ENCODE measurements at places on chromosomes 12 and 14. TPM values are rescaled to one million over a fixed set of nuclear protein-coding genes. Genes with fewer than 3 reads are reported as not detected.

DNA sequence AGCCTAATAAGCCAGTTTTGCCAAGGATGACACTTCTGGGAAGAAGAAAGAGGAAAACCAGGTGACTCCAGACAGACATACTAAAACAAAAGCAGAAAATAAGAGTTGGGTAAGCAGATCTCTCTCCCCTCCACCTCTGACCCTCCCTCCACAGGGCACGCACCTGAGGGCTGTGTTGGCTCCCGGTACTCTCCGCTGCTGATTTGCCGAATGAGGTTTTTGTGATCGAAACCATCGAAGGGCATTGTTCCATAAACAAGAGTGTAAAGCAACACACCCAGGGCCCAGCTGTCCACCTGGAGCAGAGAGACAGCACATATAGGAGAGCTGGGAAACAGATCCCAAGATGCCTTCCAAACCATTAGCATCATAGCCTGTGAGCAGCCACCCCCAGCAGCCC is 68.1 kb downstream of the NUAK1 start:
- no peak for DNase-seq

DNA sequence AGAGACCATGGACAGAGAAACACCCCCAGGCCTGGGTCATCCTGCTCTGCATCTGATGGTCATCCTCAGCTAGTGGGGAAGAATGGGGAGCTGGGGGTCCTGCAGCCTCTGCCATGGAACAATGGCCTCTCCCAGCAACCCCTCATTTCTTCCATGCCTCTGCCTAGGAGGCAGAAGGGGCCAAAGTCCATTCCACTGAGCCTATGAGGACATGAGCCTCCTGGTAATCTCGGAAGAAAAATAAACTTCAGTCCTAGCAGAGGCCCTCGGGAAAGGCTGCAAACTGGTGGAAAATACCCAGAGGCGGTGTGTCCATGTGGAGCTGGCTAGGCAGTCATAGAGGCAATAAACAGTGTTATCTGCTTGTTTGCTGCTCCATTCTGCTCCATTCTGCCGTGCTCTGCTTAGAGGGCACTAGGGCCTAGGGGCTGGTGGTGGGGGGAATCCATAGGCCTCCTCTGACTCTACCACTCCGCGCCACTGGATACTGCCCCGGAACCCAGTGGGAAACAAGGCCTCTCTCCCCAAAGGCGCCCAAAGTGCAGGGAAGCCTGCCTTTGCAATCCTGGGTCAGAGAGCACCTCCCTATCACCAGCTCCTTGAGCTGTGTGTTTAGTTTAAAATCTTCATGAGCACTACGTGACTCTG is 4.5 kb downstream of the PGF start:
- DNase-seq, result no peak

DNA sequence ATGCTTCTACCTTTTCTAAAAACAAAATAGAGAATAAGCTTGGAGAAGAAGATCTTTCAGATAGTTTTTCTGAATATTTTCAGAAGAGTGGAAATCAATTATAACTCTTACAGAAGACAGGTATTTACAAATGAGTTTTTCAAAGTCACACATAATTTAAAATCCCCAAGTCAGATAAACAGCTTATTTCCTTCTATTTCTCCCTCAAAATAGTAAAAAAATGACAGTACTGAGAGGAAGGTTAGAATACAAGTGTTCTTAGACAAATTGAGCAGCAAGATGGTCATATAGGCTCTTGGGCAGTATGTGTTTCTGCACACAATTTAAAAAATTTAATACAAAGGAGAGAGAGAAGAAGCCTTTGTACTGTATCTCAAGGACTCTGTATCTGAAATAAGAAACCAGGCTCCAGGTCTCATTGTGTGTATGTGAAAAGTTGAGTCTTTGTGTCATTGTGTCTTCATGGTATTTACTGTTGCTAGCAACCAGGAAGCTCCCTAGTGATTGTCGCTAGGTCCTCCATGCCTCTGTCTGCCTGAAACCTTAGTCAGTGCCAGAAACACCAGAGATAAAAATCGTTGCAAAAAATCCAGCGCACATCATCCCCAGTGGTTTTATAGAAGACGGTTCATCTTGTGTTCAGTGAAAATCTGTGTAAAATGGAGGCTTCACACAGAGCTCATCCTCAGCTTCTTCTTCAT is 12.9 kb upstream of the TUBA1A start:
- no peak for DNase-seq

DNA sequence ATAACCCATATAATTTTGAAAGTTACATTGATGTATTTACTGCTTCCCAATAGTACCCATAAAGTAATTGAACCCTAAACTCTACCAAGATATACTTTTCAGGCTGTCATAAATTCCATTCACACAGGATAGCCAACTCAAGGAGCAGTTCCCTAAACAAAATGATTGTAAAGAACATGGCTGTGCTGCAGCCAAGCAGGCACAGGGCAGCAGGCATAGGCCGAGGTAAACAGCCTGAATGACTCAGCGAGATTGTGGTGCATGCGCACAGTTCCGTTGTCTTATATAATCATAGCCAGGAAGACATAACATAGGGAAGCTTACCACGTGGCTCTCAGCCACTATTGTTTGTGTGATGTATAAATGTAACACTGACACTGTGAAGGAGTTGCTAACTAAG is 344.9 kb downstream of the FSCB start:
- no peak for DNase-seq

GRCh38 chr12:95959107-95959506 is 16.0 kb downstream of the AMDHD1 start:
- DNase-seq, result no peak

Gene CLEC4D
- not detected for total RNA-seq

Gene TAS2R8
- total RNA-seq, result 1.5 TPM

Gene TAC3
- total RNA-seq, result not detected
